ENCODE measurements at places on chromosomes 13 and 19.

DNA sequence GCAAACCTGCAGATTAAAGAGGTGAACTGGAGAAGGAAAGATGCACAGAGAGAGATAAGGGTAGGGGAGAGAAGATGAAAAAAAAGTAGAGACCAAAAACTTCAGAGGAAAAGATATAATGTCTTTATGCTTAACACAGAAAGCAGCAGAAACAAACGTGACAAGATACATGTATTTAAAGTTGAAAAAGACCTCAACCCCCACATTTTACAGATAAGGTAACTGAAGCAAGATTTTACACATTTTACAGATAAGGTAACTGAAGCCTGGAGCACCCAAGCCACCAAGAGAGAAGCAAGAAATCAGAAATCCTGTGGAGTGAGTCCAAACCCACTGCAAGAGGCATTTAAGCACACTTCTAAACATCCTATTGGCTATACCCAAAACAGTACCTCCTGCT is 185.3 kb downstream of the TBC1D4 start:
- no peak for DNase-seq

DNA sequence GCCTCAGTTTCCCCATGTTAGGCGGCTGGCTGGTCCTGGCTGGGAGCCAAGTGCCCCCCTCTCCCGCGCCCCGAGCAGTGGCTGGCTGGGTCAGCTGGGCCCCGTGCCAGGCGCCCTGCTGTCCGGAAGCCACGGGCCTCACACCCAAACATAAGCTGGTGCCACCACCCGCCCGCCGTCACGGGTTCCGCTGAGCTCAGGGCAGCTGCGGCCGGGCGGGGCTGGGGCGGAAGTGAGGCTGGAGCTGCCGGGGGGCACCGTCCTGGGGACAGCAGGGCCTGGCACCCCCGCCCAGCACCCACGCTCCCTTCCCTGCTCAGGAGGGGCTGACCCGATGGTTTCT is 19.3 kb downstream of the HCN2 start:
- DNase-seq: no peak

DNA sequence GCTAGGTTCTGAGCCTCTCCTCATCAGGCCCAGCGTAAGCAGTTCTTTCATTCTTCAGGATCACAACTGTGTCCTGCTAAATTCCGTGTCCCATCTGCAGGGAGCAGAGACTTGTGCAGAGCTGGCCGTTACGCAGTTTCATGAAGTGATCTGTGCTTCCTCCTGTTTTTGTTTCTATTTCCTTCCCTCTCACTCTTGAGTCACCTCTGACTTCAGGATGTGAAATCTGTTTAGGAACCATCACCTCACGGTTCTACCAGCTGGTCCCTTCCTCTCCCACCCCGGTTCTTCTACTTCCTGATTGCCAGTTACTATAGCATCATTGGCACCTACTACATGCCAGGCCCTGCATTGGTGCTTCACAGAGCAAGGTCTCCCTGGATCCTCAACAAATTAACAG is 8.5 kb downstream of the MAU2 start:
- DNase-seq: no peak

DNA sequence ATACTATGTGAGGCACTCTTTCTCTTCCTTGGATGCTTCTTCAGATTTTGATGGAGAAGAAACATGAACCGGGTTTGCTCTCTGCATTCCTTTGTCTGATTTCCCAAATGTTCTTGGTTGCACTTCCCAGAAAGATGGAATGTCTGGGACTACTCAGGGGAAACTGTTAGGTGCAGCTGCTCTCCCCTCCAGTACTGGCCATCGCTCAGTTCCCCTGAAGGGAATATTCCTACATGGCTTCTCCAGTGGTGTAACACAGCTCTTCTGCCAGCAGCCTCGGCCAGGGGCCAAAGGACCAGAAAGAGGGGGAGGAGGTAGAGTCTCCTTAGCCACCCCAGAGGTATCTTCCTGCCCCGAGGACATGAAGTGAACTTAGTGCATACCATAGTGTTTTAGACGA is 33.5 kb upstream of the SPRY2 start:
- no peak for DNase-seq

GRCh38 chr13:24071423-24072075 is 89.0 kb upstream of the SPATA13 start:
- no peak for DNase-seq

GRCh38 chr13:95356916-95357315 is 55.7 kb upstream of the ABCC4 start:
- DNase-seq: no peak

DNA sequence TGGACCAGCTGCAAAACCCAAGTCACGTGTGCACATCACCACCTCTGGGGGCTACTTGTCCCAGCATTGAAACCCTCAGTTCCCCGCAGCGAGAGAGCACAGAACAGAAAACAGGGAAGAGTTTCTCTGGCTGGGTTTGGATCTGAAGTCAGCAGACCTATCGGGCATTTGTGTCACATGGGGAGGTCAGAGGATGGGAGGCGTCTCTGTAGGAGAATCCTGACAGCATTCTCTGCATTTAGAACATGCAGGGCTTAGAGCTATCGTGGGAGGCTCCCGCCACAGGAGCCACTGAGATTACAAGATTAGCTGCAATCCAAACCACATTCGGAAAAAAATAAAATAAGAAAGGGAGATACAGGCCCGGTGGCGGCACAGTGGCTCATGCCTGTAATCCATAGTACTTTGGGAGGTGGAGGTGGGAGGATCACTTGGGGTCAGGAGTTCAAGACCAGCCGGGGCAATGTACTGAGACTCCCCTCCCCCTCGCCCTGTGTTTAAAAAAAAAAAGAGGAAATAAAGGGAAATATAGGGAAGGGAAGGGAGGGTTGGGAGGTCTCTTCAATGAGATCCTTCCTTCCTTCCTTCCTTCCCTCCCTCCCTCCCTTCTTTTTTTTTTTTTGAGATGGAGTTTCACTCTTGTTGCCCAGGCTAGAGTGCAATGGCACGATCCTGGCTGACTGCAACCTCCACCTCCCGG is 2.9 kb upstream of the TLE6 start:
- no peak for DNase-seq

DNA sequence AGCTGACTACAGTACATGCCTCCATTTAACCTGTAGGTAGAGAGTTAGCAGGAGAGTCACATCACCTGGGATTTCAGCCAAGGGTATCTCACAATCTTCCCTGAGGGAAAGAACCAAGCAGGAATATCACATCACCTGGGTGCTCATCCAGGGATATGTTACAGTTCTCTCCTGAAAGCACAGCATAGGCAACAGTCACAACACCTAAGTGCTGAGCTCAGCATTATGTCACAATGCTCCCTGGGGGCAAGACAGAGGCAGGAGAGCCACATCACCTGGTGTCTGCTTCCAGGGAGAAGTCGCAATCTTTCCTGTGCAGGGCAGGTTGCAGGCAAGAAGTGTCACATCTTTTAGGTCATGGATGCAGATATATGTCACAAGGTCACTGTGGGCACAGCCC is 9.4 kb upstream of the ZNF91 start:
- DNase-seq: no peak

DNA sequence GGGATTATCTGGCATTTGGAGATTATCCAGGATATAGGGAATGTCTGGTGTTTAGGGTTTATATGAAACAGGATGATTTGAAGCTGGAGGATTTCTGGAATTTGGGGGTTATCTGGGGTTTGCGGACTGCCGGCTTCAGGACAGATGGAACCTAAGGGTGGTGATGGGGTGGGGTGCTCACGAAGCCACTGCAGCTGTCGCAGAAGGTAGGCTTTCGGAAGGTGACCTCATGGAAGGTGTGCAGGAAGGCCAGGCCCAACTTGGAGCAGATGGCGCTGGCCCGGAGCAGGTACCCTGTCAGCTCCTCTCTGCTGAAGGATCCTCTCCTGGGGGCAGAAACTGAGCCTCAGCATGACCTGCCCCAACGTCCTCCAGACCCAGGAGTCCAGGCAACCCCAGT is 9.6 kb downstream of the FAM98C start:
- no peak for DNase-seq
